ENCODE measurements at places on chromosomes 6 and 20.

DNA sequence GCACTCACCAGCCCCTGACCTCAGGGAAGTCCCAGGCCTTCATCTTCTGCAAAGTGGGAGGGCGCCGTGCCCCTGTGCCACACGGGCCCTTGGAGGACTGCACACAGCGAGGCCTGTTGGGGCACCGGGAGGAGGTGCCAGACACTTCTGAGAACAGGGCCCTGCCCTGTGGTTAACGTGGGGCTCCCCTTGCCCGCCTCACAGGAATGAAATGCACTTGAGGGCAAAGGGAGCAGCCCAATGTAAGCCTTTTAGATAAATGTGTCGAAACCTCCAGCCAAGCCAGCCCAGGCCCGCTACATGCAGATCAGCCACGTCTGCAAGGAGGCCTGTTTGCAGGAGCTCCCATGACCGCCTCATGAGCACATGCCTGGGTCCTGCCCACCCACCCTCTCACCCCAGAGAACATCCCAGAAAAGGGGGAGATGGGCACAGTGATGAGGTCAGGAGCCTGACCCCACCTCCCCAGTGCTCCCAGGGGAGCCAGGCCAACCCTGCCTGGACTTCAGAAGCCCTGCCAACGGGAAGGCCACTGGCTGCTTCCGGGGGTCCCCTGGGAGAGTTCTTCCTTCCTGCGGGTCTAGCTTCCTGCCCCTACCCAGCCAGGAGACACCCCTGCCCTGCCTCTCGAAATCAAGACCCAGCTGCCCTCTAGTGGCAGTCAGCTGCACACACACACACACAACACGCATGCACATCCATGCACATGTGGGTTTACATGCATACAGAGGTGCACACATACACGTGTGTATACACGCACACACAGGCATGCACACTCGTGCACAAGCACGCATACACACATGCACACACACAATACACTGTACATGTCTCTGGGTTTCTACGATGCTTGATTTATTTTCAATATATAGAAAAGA is 178.7 kb downstream of the TAF4 start:
- peak; percentile 65 for DNase-seq

- no peak for DNase-seq
These were observed 113.4 kb upstream of the BEND3 start for GRCh38 chr6:107228754-107229153.

- no peak for DNase-seq
These were observed 17.4 kb upstream of the EEF1A1 start for GRCh38 chr6:73538116-73538779.

- no peak for DNase-seq
These were observed 882 bp downstream of the CNR1 start for GRCh38 chr6:88165087-88165843.

DNA sequence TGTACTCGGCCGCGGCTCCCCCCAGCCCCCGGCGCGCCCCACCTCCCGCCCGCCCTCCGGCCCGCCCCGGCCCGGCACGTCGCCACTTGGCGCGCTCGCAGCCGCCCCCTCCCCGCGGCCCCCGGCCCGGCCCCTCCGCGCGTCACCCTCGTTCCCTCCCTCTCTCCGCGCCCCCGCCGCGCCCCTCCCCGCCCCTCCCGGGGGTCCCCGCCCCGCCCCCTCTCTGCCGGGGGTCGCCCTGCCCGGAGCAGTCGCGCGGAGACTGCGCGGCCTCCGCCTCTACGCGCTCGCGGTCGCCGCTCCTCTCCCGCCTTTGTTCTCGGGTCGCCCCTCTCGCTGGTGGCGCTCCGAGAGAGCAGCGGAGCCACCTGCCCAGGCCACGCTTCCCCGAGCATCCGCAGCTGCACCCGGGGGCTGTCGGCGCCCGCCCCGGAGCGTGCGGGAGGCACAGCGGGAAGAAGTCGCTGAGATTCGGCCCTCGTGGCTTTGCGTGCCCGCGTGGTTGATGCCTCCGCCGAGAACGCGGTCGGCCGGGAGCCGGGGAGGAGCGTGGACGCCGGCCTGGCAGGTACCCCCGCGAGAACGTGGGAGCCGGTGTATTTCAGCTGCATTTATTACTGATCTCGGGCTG is at the start of gene PHF10:
TSS of gene PHF10 (minus strand) at position 7 of the 631 bp plus-strand sequence. CDS start 569 bp downstream, outside the sequence.
- peak; percentile 51 for DNase-seq

DNA sequence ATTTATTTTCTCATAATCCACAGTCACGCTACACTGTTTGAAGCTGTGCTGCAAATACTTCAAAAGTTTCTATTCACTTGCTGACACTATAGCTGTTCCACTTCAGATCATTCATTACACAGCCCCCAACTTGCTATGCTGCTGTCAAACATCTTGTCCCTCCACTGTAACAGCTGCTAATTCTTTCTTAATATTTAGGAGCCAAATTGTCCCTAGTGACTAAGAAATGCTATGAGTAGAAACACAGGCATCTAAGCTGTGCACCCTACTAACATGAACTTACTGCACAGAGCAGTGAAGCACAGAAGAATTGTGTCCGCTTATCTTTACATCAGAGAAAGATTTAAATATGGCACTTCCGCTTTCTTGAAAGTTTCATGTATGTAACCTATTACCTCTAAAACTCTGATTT is 91.3 kb downstream of the PDE10A start:
- no peak for DNase-seq

GRCh38 chr6:42520786-42521607 is 42.8 kb upstream of the UBR2 start:
- DNase-seq = no peak

DNA sequence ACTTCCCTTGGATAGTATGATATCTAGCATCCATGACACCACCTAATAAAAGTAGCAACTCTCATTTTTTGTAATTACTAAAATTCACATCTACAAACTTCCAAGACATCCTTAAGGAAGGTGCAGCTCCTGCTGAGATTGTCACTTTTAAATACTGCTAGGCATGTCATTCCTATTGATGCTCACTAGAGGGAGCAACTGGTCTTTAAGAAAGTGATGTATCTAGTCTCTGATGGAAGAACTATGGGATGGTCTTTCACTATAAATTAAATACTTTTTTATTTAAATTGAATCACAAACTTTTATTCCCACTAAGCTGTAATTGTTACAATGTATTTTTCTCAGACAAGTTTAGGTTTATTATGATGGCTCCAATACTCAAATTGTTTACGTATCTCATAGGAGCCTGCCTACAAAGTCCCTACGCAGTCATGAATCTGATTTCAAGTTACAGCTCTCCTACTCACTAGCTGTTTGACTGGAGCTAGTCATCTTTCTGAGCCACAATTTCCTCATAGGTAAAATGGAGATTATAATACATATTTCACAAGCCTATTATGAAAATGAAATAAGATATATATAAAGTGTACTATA is 8.1 kb upstream of the TSPYL1 start:
- DNase-seq = peak; percentile 74

GRCh38 chr20:479487-479886 is 17.2 kb upstream of the TBC1D20 start:
- DNase-seq = no peak

- no peak for DNase-seq
These were observed 6.5 kb downstream of the PXDC1 start for GRCh38 chr6:3744901-3745470.

- no peak for DNase-seq
These were observed 109.3 kb downstream of the IPCEF1 start for GRCh38 chr6:154247119-154247861.

- peak; percentile 86 for DNase-seq
These were observed 28.9 kb downstream of the STX7 start for GRCh38 chr6:132483779-132484679.

- DNase-seq = no peak
These were observed 83.6 kb upstream of the CHD6 start for GRCh38 chr20:41701588-41702348.

DNA sequence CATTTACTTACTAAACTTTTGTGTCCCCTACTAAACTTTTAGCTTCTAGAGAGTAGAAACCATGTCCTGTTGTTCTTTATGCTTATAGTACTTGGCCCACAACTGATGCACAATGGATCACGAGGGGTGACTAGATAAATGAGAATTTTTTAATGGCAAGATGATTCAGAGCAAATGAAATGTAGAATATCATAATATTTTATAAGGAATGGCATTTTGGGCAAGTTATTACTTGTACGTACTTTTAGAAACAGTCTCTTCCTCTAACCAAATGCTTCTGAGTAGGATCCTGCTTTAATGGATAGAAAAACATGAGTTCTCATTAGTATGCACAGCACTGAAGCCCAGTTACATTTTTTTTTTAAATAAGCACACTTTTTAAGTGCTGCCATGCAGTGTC is 336.3 kb downstream of the NRN1 start:
- no peak for DNase-seq

DNA sequence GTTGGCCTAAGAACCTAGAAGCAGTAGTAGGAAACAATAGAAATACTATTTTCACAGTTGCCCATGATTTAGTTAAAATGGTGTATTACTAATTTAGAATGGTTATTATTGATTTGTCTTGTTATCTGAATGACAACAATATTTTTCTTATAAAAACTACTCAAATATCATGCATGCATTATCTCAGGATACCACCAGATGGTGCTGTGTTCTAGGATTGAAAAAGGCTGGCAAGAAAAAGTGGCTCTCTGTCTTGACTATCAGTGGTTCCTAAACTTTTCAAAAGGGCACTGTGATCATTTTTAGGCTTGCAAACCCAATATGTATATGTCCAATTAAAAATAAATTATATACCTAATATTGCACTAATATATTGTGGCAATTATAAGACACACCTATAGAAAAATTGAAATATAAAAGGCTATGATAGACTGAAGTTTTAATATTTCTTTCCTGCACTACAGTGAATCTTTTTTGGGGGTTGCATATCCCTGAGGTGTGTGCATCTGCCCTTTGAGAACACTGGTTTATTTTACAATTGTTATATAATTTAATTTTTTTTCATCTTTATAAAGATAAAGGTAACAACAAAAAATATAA is 131.7 kb upstream of the MLIP start:
- peak; percentile 62 for DNase-seq

DNA sequence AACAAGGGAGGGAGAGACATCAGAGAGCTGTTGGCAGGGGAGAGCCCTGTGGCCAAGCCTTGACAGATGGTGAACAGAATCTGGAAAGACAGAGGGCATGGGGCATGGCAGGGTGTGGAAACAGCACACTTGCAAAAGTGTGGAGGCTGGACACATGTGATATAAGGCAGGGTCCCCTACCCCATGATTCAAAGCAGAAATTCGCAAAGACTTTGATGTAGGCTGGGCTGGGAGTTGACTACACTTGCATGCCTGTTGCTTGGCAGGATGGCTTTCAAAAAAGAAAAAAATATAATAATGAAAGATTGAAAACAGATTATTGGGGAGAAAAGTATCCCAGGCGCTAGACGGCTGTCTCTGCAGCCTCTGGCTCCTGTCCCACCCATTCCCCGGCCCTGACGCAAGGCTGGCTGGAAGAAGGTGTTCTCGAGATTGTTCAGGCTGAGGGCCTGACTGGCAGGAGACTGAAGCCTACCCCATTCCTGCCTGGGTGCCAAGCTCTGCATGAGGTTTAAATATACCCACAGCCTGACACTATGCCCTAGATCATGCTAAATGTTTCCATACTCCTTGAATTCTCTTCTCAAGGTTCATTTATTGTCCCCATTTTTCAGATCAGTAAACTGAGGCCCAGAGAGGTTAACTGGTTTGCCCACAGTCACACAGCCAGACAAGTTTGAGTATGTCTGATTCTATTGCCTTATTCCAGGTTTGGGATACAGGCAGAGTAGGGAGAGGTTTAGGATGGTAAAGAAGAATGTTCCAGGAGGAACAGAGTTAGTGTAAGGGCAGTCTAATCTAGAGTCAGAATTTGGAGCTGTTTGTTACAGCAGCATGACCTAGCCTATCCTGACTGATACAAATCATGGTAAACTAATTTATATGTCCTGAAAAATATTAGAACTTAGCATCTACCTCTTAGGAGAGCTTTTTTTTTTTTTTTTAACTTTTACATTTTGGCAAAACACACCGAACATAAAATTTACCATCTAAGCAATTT is 23.4 kb upstream of the CCN5 start:
- DNase-seq = no peak

- peak; percentile 70 for DNase-seq
These were observed 46.2 kb downstream of the SLC22A23 start for GRCh38 chr6:3410385-3411360.

DNA sequence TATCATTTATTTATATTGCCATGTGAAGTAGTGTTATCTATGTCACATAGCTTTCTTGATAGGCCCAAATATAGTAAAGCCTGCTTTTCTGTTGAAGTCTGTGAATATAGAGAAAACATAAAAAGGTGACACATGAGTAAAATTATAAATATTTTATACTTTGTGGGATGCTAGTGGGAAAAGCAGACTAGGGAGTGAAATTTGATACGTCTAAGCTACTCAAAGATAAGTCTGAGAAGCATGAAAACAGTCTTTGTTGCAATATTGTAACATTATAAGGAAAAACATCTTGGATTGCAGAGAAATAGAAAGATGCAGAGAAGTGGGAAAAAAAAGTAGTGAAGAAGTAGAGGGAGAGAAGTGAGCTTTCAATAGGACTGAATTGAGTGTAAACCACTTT is 75.4 kb downstream of the ZNF292 start:
- DNase-seq = no peak

DNA sequence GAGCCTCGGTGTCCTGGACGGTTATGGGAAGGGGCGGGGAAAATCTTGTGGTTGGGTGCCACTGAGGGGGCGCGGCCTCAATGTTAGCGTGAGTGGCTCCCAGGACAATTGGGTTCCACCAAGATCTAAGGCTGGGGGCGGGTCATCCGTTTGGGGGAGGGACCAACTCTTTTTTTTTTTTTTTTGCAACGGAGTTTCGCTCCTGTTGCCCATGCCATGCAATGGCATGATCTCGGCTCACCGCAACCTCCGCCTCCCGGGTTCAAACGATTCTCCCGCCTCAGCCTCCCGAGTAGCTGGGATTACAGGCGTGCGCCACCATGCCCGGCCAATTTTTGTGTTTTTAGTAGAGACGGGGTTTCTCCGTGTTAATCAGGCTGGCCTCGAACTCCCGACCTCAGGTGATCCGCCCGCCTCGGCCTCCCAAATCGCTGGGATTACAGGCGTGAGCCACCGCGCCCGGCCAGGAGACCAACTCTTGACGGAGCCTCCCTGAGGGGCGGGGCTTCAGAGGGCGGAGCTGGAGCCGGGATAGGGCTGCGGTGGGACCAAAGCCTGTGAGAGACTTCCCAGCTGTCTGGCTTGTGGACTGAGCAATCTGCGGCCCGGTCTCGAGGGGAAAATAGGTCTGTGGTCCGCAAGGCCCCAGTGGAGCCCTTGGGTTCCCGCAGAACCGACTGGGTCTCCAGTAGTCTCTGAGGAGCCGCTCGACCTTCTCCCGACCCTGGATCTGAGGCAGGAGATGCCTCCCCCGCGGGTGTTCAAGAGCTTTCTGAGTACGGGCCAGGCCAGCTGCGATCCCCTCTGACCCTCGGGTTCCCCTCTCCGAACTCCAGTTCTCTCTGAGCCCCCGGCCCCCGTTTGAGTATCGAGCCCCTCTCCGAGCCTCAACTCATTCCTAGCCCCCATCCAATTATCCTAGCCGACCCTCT is 1.1 kb downstream of the SPAG4 start:
- peak; percentile 61 for DNase-seq

Data from Ammon's horn (tissue), 1 donor.